ENCODE measurements at places on chromosomes 1 and 21. TPM values are rescaled to one million over a fixed set of nuclear protein-coding genes. Genes with fewer than 3 reads are reported as not detected.

IQCC gene
- 2.1 TPM for total RNA-seq

BSND gene
- total RNA-seq = not detected

TP53BP2 gene
- 19.0 TPM for total RNA-seq

ATP5IF1 gene
- total RNA-seq = 171 TPM

NBPF4 gene
- total RNA-seq = 0.23 TPM

LCE1F gene
- total RNA-seq = not detected

Measured in A549 treated with RU486 at 1 μM for 4 hours (cell line).